Activated T-helper 17 cell treated with anti-CD3 and anti-CD28 coated beads, Interleukin-2, amount 50 U/mL, for 72 hours (primary cell): ENCODE measurements at places on chromosomes 2 and 18. TPM values are rescaled to one million over a fixed set of nuclear protein-coding genes. Genes with fewer than 3 reads are reported as not detected.

Gene ERICH2
- total RNA-seq, result not detected

Gene BOLA3
- 35.7 TPM for total RNA-seq

Gene DES
- not detected for total RNA-seq

Gene CRYBA2
- not detected for total RNA-seq

Gene SLC9A2
- total RNA-seq, result not detected

Gene PLCD4
- 0.37 TPM for total RNA-seq

Gene FSHR
- not detected for total RNA-seq

Gene NT5C1B
- not detected for total RNA-seq
